ENCODE measurements at places on chromosomes 6 and 20.

- DNase-seq: no peak
Observed at GRCh38 chr6:167653561-167653960, 173.2 kb upstream of the AFDN start.

DNA sequence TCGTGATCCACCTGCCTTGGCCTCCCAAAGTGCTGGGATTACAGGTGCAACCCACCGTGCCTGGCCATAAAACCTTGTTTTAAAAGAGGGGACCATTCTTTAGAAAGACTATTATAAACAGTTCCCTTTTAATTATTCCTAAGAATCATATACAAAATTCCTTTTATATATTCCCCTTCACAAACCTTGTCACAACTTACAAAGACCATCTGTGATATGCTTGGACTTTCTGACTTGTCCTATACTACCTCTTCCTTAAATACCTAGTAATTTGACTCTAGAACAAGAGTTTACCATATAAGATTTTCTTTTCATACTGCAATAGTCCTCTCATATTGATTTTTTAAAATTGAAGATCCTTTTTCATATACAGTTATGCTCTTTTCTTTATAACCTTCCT is 135.8 kb upstream of the PRSS16 start:
- no peak for DNase-seq

- DNase-seq: no peak
Observed at GRCh38 chr6:158061361-158061708, 79.7 kb downstream of the SYNJ2 start.

- DNase-seq: no peak
Observed at GRCh38 chr6:166838987-166839386, 117.4 kb downstream of the RNASET2 start.

GRCh38 chr6:35044761-35045421 is 96.2 kb downstream of the TCP11 start:
- DNase-seq: peak; percentile 76

GRCh38 chr6:44800784-44801592 is 413.5 kb downstream of the CDC5L start:
- no peak for DNase-seq

GRCh38 chr6:71324194-71324785 is 35.7 kb downstream of the OGFRL1 start:
- no peak for DNase-seq
